D721Med (cell line): ENCODE measurements at places on chromosomes 13 and 19.
A peak's percentile ranks its signal among the peaks of the same experiment; 100 is the strongest.

DNA sequence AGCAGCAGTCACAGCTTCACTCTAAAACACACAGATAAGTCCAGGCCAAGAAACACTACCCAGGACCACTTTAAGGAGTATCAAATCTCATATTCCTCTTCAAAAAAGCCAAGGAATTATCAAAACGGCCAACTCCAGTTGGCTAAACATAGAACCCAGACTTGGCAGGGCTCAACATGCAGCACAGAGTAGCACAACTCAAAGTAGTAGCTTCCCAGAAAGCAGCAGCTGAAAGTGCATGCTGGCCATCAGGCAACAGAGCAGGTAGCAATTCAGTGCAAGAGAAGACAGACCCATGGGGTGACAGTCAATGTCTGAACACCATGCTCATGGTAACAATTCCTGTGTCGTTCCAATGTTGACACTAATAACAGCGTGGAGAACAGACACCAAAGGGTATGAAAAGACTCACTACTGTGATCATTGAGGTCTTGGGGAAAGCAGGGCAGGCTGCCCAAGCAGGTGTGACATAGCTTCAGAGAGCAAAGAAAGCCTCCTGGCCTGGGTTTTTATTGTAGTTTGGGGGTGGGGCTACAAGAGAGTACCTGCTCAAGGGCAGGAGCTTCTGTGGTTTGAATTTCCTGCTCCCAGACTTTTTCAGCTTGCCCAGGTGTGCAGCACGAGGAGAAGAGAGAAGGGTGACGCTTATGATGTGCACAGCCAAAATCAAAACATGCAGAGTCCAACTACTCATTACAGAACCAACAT, 6.2 kb downstream of the ZNF709 start:
- no peak for DNase-seq

GRCh38 chr13:93450191-93450621, 223.6 kb downstream of the GPC6 start:
- DNase-seq, result no peak

DNA sequence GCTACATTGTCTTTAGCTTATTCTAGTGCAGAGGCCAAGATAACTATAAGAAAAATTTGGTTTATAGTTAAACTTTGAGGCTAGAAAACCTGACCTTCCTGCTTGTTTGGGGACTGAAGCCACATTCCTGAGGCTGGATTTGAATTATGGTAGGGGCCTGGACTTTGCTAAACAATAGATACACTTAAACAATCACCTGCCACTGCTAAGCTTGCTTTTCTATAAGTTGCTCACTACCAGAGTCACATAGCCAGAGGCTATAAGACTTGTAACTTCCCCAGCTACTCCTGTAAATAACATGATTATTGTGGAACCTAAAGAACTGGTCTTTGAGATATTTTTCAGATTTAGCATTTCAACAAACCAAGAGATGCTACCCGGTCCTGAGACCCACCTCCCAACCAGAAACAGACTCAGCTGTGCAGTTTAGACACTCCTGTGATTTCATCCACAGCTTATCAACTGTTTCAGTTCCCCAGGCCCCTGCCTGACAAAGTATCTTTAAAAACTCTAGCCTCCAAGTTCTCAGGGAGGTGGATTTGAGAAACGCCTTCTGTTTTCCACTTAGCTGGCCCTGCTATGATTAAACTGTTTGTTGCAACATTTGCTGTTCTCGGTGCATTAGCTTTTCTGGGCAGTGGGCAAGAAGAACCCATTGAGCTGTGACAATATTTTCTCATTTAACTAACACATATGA, 77.7 kb downstream of the MIPEP start:
- no peak for DNase-seq

DNA sequence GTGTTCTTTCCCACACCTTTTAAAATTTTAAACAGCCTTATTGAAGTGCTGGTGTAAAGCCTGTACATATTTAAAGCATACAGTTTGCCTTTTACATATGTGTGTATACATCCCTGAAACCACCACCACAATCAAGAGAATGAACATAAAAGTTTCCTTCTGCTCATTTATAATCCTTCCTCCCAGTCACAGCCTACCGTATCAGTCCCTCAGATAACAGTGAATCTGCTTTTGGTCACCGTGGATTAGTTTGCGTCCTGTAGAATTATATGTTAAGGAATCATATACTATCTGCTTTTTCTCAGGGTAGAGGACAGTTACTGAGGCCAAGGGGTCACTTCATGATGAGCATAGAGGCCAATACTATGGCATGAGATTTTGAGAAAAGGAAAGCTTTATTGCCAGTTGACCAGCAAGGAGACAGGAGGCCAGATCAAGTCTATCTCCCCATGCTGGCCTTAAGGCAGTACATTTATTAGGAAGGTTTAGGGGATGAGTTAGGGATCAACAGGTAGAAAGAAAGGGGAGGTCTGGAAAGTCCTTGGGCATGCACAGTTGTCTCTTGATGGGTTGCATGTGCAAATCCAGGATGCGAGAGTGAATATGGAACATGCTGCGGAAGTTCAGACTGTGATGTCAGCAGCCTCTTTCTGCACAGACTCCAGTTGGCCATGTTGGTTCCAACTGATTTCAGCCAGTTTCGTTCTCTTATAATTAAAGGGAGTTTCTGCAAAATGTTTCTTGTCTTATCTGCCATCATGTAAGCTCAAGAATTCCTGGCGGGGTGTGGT, 36.3 kb upstream of the LSM14A start:
- DNase-seq, result no peak

DNA sequence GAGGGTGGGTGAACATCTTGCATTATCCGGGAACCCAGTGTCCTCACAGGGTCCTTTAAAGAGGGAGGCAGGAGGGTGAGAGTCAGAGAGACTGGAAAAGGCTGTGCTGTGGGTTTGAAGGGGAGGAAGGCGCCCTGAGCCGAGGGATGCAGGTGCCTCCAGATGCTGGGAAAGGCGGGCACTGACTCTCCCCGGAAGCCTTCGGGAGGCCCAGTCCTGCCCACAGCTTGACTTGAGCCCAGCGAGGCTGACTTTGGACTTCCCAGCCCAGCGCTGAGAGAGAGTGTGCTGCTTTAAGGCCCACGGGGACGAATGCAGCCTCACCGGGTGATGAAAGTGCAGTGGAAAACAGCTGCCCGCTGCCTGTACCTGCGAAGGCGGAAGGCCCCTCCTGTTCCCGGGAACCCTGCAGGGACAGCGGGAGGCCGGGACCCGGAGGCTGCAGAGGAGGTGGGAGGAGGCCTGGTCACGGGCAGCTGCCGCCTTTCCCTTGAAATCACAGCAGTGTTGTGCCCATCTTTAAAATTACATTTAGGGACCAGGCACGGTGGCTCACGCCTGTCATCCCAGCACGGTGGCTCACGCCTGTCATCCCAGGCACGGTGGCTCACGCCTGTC, 16.1 kb downstream of the REXO1 start:
- no peak for DNase-seq

DNA sequence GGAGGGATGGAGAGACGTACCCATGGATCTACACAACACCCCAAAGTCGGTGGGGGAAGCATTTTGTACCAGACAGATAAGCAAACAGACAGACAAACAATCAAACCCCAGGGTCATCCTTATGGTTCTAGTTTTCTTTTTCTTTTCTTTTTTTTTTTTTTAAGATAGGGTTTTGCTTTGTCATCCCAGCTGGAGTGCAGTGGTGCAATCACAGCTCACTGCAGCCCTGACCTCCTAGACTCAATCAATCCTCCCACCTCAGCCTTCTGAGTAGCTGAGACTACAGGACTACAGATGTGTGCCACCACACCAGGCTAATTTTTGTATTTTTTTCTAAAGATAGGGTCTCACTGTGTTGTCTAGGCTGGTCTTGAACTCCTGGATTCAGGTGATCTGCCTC, 17.9 kb upstream of the FBL start:
- no peak for DNase-seq

DNA sequence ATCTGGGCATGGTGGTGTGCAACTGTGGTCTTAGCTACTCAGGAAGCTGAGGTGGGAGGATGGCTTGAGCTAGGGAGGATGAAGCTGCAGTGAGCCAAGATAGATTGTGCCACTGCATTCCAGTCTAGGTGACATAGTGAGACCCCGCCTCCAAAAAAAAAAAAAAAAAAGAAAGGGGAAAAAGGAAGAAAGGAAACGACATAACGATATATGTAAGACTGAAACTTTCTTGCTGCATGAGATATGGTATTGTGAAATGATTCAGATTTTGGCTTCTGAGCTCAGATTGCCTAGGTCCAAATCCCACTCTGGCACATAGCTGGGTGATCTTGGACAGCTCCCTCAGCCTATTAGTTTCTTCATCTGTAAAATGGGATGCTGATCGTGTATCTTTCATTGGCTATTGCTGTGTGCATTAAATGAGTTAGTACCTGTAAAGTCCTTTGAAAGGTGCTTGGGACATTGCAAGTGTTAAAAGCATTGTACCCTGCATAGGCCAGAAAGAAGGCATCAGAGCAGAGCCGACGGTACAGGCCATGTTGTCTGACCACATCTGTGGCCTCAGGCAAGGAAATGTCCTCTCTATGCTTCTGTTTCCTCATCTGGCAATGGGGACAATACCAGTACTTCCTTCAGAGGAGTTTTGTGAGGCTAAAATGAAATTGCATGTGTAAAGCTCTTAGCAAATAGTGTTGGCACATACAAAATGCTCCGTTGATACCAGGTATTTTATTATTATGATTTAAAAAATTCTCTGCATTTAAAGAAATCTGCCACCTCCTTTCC, 32.6 kb upstream of the SLC46A3 start:
- no peak for DNase-seq

DNA sequence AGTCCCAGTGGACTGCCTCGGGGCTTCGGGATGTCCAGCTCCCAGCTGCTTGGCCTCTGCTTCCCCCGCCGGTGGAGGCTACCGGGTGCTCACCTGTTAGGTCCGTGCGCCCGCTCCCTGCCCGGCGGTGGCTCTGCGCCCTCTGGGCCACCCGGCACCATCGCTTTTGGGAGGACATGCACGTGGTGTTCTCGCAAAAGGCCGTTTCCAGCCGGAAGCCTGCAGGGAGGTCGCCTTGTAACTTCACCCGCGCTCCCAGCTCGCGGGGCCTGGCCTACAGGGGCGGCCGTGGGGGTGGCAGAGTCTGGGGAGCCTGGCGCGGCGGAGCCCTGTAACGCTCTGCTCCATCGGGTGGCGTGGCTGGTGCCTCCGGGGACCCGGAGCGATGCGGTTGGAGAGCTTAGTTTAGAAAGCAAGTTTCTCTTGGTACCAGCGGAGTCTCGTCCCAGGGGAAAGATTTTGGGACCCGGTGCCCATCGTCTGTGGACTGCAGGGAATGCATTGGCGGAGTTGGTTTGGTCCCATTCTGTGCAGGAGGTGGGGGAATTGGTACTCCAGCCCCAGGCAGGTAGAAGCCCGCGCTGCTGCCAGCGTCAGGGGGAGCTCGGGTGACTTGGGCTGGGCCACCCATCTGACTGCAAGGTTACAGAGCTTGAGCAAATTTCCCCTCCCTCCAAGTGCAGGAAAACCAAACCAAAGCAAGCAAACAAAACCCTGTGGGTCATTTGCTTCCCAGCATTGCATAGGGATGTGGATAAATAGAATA, 673 bp downstream of the SPATA13 start:
- DNase-seq, result no peak

DNA sequence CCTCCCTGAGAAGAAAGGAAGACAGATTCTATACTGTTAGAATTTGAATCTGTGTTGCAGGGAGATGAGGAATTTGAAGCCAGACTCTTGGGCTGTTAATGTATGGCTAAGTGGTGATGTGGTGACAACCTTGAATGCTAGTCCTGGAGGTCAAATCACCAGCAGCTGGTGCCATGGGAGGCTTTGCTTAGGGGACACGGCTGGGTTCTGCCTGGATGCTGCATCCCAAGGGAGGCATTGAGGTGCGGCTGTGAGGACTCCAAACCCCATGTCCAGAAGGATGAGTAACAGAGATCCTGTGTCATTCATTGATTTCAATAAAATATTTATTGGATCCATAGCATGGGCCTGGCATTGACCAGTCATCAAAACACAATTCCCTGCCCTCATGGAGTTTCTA, 42.3 kb downstream of the RFX2 start:
- DNase-seq, result no peak

- DNase-seq, result no peak
Observed at GRCh38 chr13:46607768-46608564, 55.0 kb downstream of the LRCH1 start.

- peak; percentile 81 for DNase-seq
Observed at GRCh38 chr13:50124536-50125303, 109.5 kb downstream of the KCNRG start.

GRCh38 chr13:99986741-99987140, 5.2 kb downstream of the ZIC2 start:
- no peak for DNase-seq

- no peak for DNase-seq
Observed at GRCh38 chr19:16899566-16900075, 10.8 kb downstream of the F2RL3 start.

DNA sequence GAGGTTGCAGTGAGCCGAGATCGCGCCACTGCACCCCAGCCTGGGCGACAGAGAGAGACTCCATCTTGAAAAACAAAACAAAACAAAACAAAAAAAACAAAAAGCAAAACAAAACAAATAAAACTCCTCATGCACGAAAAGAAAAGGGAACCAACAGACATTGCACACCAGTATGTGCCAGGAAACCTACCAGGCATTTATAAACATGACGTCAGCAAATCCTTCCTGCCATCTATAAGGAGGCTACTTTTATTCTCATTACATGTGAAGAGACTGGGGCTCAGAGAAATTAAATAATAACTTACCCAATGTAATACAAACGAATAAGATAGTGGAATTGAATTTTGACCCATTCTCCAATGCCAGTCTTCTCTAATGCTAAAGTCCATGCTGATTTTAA, 197.2 kb downstream of the NUFIP1 start:
- no peak for DNase-seq

- DNase-seq, result no peak
Observed at GRCh38 chr19:12695997-12696365, 450 bp downstream of the FBXW9 start.

DNA sequence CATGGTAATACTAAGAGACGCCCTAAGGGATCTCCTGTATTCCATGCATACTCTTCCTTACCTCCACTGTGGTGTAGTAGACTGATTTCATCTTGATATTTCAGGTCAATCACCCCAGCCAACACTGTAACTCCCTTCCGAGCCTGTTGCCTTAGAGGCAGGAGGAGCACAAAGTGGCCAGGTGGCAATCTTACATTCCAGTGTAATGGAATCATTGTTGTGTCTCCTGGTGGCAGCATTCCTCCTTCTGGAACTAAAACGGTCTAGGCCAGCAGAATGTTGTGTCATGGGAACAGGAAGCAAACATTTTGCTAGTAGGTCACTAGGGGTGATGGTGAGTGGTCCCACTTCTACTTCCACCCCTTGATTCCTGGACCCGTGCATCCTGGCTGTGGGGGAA, 405.7 kb upstream of the SLC10A2 start:
- DNase-seq, result no peak

DNA sequence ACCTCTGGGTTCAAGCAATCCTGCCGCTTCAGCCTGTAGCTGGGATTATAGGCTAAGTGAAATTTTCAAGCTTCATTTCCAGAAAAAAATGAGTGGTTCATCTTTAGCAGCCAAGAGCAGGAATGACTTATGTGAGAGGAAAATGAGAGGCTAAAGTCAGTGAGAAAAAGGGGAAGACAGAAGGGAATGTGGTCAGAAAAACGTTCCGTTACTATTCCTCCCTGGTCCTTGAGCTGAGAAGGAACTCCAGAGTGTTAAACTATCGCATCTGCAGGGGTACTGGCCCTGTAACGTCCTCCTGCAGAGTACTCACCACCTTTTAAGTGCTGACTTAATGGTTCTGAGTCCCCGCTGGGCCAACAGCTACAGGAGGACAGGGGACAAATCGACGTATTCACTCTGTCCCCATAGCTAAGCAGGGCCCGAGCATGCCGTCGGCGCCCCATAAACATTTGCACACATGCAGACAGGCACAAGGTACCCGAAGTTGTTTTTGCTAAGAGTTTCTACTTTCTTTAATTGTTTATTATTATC, 88.1 kb downstream of the FLT1 start:
- DNase-seq, result no peak
